ENCODE measurements at places on chromosomes 7 and 10. TPM values are rescaled to one million over a fixed set of nuclear protein-coding genes. Genes with fewer than 3 reads are reported as not detected.

Gene TLX1
- total RNA-seq = not detected

Gene SPDYE5
- total RNA-seq = not detected

Gene JCAD
- total RNA-seq = 8.1 TPM

Gene GPER1
- 1.9 TPM for total RNA-seq

Gene PTPRN2
- 1.5 TPM for total RNA-seq

Gene CABCOCO1
- total RNA-seq = not detected

Gene NUTM2B
- total RNA-seq = 0.70 TPM

Gene NRG3
- not detected for total RNA-seq

Gene VGF
- total RNA-seq = not detected

Gene DRGX
- not detected for total RNA-seq

- H3K4me1 ChIP-seq = no peaks in the 10 kb centered on the region
- no peak overlapping the region for H3K4me3 ChIP-seq
- no peak for DNase-seq
- H3K27me3 ChIP-seq = no peaks in the 10 kb centered on the region
These were observed 2.2 kb downstream of the STOX1 start for GRCh38 chr10:68829521-68829920.

DNA sequence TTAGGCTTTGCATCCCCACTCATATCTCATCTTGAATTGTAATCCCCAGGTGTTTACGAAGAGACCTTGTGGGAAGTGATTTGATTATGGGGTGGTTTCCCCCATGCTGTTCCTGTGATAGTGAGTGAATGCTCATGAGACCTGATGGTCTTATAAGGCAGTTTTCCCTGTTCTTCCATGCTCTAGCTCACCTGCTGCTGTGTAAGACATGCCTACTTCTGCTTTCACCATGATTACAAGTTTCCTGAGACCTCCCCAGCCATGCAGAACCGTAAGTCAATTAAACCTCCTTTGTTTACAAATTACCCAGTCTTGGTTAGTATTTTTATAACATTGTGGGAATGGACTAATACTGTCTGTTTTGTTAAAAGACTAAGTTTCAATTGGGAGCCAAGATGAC, 35.3 kb upstream of the ZNF92 start:
- no peak overlapping the region for H3K27ac ChIP-seq
- no peak overlapping the region for H3K4me3 ChIP-seq
- no peaks in the 10 kb centered on the region for H3K27me3 ChIP-seq
- H3K36me3 ChIP-seq = no peaks in the 10 kb centered on the region
- H3K4me1 ChIP-seq = no peaks in the 10 kb centered on the region
- DNase-seq = no peak

DNA sequence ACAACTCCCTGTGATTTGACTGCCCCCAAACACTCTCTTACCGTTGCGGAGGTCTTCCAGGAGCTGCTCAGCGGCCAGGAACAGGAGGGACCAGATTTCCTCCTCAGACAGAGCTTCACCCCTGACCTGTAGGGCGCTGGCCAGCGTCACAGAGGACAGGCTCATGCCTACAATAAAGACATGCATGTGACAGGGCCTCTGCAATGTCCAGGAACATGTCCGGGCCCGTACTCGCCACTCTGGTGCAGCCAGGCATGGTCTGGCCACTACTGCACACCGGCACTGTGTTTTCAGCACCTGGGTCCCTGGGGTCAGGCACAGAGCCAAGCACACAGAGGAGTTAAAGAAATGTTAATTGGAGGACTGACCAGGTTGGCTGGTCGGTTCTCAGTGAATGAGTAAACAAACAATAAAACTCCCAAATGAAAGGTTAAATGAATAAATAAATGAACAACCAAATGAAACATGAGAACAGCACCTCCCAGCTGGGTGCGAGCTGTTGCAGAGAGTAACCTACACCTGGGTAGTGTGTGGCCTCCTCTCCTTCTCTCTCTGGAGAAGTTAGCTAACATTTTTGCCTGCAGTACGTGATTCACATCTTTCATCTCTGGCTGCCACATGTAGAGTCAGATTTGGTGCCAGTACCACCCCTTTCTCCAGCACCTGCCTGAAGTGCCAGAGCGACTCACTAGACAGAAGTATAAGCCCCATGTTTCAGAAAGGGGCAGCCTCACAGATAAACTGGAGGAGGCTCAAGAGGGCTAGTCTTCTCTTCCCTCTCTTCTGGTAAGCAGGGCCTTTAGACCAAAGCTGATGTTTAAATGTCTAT, 22.8 kb downstream of the FRMPD2 start:
- peaks cover 18% of the 10 kb centered on the region for H3K4me1 ChIP-seq
- no peak overlapping the region for H3K27ac ChIP-seq
- DNase-seq = no peak
- H3K4me3 ChIP-seq = no peak overlapping the region

- H3K4me3 ChIP-seq = no peak overlapping the region
- no peaks in the 10 kb centered on the region for H3K4me1 ChIP-seq
- H3K27ac ChIP-seq = no peak overlapping the region
- no peaks in the 10 kb centered on the region for H3K27me3 ChIP-seq
- no peak for DNase-seq
- no peaks in the 10 kb centered on the region for H3K36me3 ChIP-seq
These were observed 337.0 kb upstream of the FZD8 start for GRCh38 chr10:35979116-35979515.

DNA sequence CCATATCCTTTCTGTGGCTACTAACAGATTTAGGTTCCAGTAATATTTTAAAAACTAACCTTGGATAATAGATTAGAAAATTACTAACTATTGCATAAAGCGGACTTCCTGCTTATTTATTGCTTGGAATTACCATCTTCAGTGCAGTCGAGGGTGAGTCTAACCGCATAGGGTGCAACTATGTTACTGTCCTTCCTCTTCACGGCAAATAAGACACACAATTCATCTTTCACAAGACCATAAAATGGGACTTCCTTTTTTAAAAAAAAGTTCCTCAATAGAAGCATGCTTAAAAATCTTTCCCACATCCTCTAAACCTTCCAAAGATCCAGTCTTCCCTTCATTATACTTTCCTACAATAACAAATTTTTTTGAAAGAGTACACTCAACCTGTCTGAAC, 2.1 kb downstream of the SLC25A40 start:
- no peak overlapping the region for H3K4me3 ChIP-seq
- H3K36me3 ChIP-seq = no peaks in the 10 kb centered on the region
- no peak overlapping the region for H3K27ac ChIP-seq
- no peak for DNase-seq
- H3K27me3 ChIP-seq = no peaks in the 10 kb centered on the region

DNA sequence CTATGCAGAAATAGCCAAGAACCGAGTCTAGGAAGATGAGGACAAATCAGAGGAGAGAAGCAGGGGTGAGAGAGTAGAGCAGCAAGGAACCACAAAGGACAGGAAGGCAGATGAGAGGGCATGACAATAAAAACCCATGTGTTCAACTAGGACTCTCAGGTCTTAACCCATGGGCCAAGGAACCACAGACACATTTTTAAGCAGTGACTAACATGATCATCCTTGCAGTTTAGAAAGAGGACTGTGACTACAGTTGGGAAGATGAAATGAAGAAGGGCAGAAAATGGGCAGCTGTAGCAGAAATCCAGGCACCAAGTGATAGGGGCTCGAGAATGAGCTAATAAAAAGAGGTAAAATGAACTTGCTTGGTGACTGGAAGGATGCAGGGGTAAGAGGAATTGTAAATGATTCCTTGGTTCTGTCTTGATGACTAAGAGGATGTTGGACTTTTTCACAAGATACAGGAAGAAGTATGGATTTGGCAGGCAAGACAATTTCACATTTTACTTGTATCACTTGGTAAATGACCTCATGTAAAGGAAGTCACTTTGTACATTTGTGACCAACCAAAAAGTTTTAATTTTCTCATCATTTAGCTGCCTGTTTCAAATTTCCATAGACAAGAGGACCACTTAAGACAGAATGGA, 22.8 kb downstream of the SGMS1 start:
- H3K27me3 ChIP-seq = no peaks in the 10 kb centered on the region
- peaks cover 42% of the 10 kb centered on the region for H3K4me1 ChIP-seq
- H3K4me3 ChIP-seq = no peak overlapping the region
- H3K36me3 ChIP-seq = no peaks in the 10 kb centered on the region
- no peak overlapping the region for H3K27ac ChIP-seq

Data from esophagus squamous epithelium (tissue), 5 donors.